ENCODE measurements at places on chromosomes 1 and 21. TPM values are rescaled to one million over a fixed set of nuclear protein-coding genes. Genes with fewer than 3 reads are reported as not detected.

DNA sequence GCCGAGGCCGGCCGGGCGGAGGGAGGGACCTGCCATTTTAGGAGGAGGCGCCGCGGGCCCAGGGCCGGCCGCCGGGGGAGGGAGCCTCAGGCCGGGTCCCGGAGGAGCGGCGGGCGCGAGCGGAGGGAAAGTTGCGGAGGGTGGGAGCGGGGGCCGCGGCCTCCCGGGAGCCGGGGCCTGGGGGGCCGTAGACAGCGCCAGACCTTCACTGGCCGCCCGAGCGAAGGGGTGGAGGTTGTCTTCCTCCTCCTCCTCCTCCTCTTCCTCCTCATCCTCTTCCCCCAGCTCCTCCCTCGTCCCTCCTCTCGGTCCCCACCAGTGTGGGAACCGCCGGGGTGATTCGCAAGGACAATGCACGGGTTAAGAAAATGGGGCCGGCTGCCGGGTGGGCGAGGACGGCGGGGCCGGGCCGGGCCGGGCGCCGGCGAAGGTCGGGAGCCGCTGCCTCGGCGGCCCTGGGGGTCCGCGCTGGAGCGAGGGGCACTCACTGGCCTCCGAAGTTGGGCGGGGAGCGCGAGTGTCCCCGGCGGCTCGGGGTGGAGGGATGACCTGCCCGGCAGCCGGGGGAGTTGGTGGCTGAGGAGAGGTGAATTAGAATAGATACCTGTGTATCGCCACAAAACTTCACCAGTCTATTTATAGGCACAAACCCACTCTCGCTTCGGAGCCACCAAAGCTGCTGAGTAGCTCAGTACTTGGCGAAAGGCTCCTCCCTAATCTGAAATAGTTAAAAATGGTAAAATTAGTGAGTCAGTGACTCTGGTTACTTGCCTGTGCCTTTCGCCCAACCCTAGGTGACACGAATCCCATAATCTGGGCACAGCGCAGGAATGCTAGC is 1.3 kb downstream of the DYRK1A start:
- H3K27me3 ChIP-seq = no peaks in the 10 kb centered on the region
- H3K36me3 ChIP-seq = no peaks in the 10 kb centered on the region

GRCh38 chr1:50424045-50424883 is 1.0 kb upstream of the DMRTA2 start:
- no peak for DNase-seq
- peak overlapping the region; percentile 32 for H3K4me3 ChIP-seq
- H3K36me3 ChIP-seq = no peaks in the 10 kb centered on the region
- H3K27me3 ChIP-seq = no peaks in the 10 kb centered on the region
- no peak overlapping the region for H3K27ac ChIP-seq

- H3K4me1 ChIP-seq = no peaks in the 10 kb centered on the region
- no peak for DNase-seq
- no peak overlapping the region for H3K4me3 ChIP-seq
These were observed 125.8 kb downstream of the SLC45A1 start for GRCh38 chr1:8443558-8444194.

GRCh38 chr1:233135833-233136232 is 159.7 kb downstream of the PCNX2 start:
- H3K4me1 ChIP-seq = no peaks in the 10 kb centered on the region
- no peaks in the 10 kb centered on the region for H3K36me3 ChIP-seq
- H3K27ac ChIP-seq = no peak overlapping the region
- H3K4me3 ChIP-seq = no peak overlapping the region
- DNase-seq = no peak

The AMPD1 gene
- total RNA-seq = 1.2 TPM

Data from Peyer's patch (tissue), 4 donors.